ENCODE measurements at places on chromosomes 4 and X.

- DNase-seq: no peak
These were observed 724 bp downstream of the THOC2 start for GRCh38 chrX:123731987-123732669.

GRCh38 chr4:139921429-139922184 is 232.4 kb downstream of the MAML3 start:
- DNase-seq: no peak

- no peak for DNase-seq
These were observed 25.1 kb upstream of the MXD4 start for GRCh38 chr4:2286904-2287593.

- no peak for DNase-seq
These were observed 134.1 kb upstream of the CPXCR1 start for GRCh38 chrX:88612870-88613329.

DNA sequence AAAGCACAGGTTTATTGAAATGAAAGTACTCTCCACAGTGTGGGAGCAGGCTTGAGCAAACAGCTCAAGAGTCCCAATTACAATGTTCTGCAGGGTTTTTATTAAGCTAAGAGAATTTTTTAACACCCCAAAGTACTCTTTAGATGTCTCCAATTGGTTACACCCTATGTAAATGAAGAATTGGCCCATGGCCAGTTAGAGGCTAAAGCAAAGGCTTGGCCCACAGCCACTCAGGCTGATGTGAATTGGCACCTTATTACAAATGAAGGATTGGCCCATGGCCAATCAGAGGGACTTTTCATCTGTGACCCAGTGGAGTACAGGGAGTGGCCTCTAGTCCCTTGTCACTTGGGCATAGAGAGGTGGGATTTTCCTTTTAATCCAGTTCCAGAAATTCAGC is 30.1 kb upstream of the IQCM start:
- DNase-seq: no peak

- no peak for DNase-seq
These were observed 2412.8 kb downstream of the ARAP2 start for GRCh38 chr4:33831442-33832066.

GRCh38 chr4:119746951-119747350 is 118.3 kb upstream of the PDE5A start:
- no peak for DNase-seq

All from GM10248 (cell line).